NCI-H1436 treated with DMSO at 0.1 percent for 48 hours (cell line): ENCODE measurements at places on chromosomes 4 and X.

DNA sequence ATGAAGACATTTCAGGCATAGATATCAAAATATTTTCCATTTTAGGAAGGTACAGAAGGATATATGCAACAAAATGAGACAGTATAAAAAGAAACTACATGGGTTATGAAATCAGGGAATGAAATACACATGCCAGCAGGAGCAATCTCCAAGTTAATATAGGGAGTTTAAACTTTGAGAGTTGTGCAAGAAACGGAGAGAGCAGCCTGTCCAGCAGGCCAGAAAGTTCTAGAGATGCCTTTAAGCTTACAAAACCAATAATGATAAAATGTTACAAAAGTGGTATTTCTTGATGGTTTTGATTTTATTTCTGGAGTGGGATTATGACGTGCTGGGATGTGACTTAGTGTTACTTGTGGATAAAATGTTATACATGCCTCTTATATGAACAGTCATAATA, 2047.9 kb downstream of the ARAP2 start:
- no peak for DNase-seq

DNA sequence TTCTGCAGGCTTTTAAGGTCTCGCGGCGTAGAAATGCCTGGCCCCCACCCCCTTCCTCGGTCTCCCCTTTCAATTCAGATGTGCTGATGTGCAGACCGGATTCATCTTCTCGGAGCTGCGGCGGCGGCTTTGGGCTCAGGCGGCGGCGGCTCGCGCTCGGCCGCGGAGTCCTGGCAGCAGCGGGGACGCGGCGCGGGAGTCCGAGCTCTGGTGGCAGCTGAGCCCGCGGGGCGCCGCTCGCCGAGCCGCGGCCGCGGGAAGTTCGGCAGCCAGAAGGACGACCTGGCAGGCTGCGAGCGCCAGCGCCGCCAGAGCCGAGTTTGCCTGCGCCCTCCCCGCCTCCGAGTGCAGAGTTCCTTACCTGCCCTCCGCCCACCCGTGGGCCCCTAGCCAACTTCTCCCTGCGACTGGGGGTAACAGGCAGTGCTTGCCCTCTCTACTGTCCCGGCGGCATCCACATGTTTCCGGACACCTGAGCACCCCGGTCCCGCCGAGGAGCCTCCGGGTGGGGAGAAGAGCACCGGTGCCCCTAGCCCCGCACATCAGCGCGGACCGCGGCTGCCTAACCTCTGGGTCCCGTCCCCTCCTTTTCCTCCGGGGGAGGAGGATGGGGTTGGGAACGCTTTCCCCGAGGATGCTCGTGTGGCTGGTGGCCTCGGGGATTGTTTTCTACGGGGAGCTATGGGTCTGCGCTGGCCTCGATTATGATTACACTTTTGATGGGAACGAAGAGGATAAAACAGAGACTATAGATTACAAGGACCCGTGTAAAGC, 448 bp downstream of the TLL1 start:
- no peak for DNase-seq

- DNase-seq: no peak
These were observed 408.2 kb upstream of the NR3C2 start for GRCh38 chr4:148850257-148850995.

GRCh38 chr4:155828628-155829027, 37.4 kb downstream of the ASIC5 start:
- no peak for DNase-seq

- DNase-seq: no peak
These were observed 2110.9 kb downstream of the PCDH7 start for GRCh38 chr4:32831104-32831503.

DNA sequence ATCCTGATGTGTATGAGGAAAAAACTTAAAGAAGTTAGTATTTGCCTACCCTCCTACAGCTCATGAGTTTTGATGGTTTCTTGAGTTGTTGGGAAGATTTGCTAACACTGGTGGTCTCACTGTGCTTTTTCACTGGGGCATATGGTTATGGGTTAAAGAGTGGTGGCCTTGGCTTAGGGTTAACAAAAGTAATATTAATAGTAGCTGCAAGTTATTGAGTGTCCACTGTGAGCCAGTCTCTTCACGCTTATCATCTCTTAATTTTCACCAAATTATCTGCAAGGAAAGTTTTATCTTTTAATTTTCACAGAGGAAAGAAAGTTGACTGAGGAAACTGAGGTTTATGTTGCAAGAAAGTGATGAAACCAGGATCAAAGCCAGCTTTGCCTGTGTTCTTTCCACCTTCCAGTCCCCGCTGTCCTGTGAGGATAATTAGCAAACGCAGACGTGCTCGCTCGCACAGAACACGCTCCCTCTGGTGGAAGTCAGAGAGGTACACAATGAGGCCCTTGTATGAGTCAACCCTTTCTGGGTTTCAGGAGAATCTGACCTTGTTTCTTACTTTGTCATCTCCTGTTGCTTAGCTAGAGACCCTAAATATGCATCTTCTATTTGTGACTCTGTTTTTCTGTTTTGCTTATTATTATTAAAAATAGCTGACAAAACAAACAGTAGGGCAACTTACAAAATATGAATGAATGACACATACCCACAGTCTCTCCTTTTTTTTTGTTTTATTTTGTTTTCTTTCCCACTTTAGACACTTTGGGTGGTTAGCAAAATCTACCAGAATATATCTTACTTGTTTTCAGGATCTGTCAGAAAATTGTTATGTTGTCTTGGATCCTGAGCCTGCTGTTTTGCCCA, 94.3 kb downstream of the DDIT4L start:
- DNase-seq: peak; percentile 66

DNA sequence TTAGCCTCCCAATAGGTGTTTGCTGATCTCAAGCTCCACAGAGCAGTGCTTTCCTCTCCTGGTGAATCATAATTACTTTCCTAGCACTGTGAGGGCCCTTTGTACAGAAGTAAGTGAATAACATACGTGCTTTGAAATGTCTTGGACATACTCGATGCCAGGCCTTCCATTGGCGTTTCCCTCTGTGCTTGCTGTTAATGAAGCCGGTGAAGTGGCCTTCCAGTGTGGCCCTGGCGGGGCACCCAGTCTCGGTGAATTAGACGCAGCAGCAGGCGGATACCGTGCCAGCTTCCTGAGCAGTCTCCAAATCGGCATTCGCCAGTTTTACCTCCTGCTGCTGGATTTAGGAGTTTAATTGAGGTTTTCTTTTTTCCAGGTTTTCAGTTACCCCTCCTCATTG, 132.3 kb downstream of the HMX1 start:
- no peak for DNase-seq

DNA sequence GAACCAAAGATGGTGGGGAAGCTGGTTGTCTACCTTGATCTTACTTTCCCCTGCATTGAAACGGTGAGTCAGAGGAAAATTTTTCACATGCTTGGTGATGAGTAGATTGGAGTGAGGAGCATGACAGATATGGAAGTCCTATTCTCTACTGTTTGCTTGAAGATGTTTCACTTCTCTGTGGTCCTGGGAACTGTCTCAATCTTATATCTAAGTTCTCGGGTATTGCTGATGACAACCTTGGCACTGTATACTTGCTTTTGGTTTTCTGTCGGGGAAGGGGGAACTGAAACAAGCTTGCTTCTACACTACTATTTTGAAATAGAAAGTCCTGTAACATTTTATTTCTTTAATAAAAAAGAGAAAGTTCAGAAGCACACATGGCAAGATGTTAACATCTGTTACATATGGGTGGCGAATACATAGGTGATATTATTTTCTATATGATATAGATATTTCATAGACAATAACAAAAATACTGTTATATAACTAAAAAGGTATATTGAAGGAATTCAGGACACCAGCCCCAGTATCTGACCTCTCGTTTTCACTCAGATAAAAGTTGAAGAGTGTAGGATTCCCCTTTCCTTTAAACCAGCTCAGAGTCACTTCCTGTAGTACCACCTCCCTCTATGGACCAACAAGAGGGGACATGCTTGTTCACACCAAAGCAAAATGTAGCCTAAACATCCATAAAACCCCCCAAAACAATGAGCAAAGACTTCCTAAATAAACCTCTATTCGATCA, 88.8 kb downstream of the FMR1NB start:
- no peak for DNase-seq

GRCh38 chr4:40842725-40843423, 93.1 kb downstream of the NSUN7 start:
- DNase-seq: no peak

GRCh38 chr4:5683566-5683965, 24.8 kb downstream of the EVC2 start:
- DNase-seq: no peak

GRCh38 chr4:15765910-15766697, 12.0 kb upstream of the CD38 start:
- DNase-seq: no peak

DNA sequence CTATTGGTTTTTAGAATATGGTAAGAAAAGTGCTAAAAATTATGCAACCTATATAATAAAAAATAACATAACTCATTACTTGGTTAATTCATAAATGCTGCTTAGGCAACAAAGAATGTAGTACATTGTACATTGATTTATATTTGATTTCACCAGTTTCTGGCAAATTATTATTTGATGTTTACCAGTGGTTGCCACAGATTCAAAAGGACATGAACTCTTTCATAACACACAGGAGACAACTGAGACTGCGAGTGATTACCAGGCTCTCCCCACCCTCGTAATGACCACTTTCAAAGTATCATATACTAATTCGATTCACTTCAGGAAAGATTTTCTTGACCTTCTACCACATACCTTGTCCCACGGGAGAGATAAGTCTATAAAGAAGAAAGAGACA, 158.5 kb downstream of the NR3C2 start:
- DNase-seq: no peak

DNA sequence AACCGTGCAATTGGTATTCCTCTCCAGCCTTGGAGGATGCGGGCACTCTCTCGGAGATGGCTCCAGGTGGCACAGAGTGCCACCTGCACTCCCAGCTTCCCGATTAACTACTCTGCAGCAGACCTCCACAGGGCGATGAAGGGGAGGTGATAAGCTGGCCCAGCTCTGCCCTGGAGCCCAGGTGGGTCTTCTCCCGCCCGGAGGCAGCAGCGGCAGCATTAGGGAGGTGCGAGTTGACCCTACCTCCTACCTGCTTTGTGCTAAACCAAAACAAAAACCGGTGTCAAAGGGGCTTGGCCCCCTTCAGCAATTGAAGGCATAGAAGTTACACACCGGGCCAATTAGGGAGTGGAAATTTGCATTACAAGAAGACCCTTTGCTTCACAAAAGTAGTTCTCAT, 137.4 kb upstream of the MAMLD1 start:
- DNase-seq: no peak

- peak; percentile 38 for DNase-seq
These were observed 252.7 kb downstream of the SPRY1 start for GRCh38 chr4:123649250-123649644.

DNA sequence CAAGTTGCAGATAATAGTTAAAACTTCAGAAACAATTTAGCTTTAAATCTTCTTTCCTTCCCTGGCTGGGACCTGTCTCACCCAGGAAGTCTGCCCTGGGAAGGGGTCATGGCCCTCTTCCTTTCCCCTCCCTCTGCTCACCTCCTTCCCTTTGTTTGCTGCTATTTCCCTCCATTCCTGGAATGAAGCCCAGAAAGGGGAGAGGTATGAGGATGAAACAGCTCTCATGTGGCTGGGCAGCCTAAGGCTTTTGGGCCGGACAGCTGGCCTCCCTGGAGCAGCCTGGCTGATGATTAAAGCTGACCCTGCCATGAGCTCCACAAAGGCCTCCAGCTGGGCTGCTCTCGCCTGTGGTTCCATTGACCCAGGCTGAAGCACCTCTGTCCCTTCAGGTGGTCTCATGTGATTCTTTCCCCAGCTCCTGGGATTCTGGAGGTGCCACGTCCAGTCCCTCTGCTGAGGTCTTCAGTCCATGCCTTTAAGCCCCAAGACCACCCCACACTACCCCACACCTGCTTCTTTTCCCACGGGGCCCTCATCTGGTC, 202.1 kb downstream of the PTTG2 start:
- no peak for DNase-seq

GRCh38 chrX:45830343-45830742, 629.7 kb upstream of the DIPK2B start:
- DNase-seq: no peak

DNA sequence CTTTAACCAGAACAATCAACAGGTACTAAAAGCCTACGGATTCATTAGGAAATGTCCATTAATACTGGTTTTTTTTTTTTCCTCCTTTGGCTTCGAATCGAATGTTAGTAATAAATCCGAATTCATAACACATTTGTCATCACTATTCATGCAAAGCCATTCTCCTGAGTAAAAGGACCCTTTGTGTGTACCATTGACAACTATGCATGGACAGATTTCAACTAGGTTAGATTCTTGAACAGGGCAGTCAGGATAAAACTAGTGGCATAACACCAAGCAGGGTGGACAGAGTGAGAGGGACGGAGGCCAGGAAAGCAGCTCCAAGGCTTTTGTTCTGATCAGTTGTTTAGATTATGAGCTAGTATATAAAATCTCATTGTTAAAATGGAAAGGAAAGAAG, 1722.0 kb upstream of the TENM3 start:
- DNase-seq: no peak

DNA sequence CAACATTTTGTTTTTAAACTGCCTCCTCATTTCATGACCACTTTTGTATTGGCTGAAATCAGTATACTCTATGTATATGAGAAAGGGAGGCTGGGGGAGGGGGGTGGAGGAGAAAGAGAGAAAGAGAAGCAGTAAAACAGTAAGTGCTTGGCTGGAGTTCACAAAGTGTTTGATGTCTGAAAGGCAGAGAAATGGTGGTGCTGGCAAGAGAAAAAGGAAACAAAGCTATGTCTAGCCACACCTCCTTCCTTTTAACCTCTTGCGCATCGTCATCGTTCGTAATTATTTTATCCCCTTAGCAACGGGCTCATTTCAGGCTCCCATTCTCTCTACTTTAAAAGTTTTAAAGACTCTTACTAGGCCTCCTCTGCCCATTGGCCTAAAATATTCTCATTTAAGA, 25.6 kb downstream of the RPA4 start:
- no peak for DNase-seq

DNA sequence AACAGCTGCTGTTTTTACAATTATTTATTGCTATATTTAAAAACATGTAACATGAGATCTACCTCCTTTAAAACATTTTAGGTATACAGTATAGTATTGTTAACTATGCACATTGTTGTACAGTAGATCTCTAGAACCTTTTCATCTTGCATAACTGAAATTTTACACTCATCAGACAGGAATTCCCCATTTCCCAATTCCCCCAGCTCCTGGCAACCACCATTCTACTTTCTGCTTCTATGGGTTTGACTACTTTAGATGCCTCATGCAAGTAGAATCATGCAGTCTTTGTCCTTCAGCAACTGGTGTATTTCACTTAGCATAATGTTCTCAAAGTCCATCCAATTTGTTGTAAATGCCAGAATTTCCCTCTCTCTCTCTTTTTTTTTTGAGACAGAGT, 9.7 kb upstream of the LSM6 start:
- no peak for DNase-seq

GRCh38 chrX:37816766-37817165, 30.6 kb downstream of the DYNLT3 start:
- no peak for DNase-seq

GRCh38 chr4:74456849-74457395, 12.0 kb downstream of the AREG start:
- no peak for DNase-seq

- DNase-seq: no peak
These were observed 26.0 kb downstream of the LRP2BP start for GRCh38 chr4:185369731-185370130.

GRCh38 chr4:15084780-15085179, 82.5 kb downstream of the CPEB2 start:
- DNase-seq: no peak

- DNase-seq: no peak
These were observed 108.3 kb downstream of the DCTD start for GRCh38 chr4:182808673-182809416.

GRCh38 chrX:110175696-110176095, 142.2 kb downstream of the AMMECR1 start:
- no peak for DNase-seq

- DNase-seq: no peak
These were observed 72.7 kb upstream of the IL15 start for GRCh38 chr4:141563723-141564122.
